ENCODE measurements at places on chromosomes 12 and 14. TPM values are rescaled to one million over a fixed set of nuclear protein-coding genes. Genes with fewer than 3 reads are reported as not detected.

DNA sequence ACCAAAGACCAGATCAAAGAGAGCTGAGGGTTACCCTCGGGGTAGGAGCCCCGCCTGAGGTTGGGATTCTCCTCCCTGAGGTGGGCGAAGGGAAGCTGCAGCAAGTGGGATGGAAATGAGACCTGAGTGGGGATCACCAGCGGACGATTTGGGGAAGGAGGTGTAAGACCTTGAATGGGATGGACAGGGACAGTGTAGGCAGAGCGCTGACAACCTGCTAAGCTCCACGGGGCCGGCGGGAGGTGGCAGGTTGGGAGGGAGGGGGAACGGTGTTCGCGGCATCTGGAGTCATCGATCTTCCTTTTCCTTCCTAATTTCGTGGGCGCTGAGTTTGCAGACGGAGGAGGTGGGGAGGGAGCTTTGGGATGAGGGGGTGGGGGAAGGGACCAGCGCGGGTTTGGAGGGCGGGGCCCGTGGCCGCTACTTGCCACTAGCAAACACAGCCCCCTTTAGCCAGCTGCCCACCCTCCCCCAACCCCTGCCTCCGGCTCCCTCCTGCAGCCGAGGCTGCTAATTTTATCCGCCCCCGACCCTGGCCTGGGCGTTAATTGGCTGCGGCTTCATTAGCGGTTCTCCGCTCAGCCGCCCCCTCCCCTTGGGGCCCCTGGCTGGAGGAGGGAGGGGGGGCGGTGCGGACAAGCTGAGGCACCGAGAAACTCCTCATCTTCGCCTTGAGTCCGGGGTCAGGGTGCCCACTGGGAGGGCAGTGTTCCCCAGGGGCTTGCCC, 2.8 kb upstream of the SHMT2 start:
- DNase-seq = no peak

GRCh38 chr14:89241257-89241656, 175.8 kb downstream of the FOXN3 start:
- DNase-seq = no peak

DNA sequence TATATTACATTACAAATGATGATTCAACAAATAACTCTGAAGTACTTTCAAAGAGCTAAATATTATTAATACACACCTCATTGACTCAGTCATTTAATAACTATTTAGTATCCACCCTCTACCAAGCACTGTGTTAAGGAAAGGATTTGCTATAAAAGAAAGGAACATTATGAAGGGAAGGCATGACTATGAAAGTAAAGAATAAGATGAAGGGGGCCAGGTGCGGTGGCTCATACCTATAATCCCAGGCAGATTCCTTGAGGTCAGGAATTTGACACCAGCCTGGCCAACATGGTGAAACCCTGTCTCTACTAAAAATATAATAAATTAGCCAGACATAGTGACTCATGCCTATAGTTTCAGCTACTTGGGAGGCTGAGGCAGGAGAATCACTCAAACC, 107.9 kb downstream of the PLCZ1 start:
- no peak for DNase-seq

PTGER2 gene
- 0.57 TPM for total RNA-seq

DNA sequence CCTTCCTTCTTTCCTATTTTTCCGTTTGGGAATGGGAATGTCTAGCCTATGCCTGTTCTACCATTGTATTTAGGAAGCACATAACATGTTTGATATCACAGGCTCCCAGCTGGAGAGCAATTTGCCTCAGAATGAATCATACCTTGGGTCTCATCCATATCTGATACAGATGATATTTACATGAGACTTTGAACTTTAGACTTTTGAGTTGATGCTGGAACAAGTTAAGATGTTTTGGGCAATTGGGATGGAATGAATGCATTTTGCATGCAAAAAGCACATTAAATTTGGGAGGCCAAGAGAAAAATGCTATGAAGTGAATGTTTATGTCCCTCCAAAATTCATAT, 61.9 kb upstream of the BEGAIN start:
- no peak for DNase-seq

GRCh38 chr12:30002677-30003076, 218.9 kb upstream of the TMTC1 start:
- no peak for DNase-seq

NAV3 gene
- 7.8 TPM for total RNA-seq

All from HCT116 (cell line).